ENCODE measurements at places on chromosomes 13 and 19.

GRCh38 chr19:3986260-3987041 is 1.2 kb upstream of the EEF2 start:
- DNase-seq = peak; percentile 81

- DNase-seq = peak; percentile 46
These were observed 7.1 kb upstream of the PEAK3 start for GRCh38 chr19:2288818-2289713.

GRCh38 chr13:100364591-100364990 is 224.0 kb downstream of the GGACT start:
- DNase-seq = no peak

GRCh38 chr19:38496603-38497487 is 63.4 kb downstream of the RYR1 start:
- no peak for DNase-seq

Measured in common myeloid progenitor, CD34-positive (primary cell).